ENCODE measurements at places on chromosomes 2 and 18.

DNA sequence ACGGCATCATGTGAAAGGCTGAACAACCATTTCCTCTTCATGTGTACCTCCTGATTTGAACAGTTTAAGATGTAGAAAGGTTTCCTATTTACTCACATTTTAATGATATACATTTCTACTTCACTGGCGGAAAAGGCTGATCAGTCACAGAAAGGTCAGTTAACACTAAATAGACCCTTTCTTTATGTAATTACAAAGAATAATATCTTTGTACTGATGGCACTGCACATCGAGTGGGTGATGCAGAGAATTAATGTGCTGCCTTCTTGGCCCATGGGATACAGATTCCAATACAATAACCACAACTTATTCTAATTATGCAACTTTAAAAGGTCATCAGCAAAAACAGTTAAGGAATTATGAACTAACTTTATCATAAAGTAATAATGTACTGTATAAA is 328.5 kb upstream of the KLHL14 start:
- no peak for DNase-seq

GRCh38 chr2:182715121-182715891 is 751 bp upstream of the DNAJC10 start:
- DNase-seq: no peak

DNA sequence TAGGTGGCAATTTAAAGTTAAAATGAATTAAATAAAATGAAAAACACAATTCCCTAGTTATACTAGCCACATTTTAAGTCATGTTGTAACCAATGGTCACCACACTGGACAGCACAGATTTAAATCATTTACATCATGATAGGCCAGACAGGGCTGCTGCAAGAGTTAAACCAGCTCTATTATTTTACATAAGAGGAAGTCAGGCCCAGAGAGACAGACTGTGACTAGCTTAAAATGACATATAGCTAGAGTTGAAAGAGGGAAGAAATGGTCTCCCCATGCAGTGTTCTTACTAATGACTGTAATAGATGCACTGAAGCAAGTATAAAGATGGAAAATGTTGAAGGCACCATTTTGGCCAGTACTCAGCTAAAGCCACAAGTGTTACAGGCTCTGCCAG is 69.6 kb downstream of the SLC66A3 start:
- no peak for DNase-seq

DNA sequence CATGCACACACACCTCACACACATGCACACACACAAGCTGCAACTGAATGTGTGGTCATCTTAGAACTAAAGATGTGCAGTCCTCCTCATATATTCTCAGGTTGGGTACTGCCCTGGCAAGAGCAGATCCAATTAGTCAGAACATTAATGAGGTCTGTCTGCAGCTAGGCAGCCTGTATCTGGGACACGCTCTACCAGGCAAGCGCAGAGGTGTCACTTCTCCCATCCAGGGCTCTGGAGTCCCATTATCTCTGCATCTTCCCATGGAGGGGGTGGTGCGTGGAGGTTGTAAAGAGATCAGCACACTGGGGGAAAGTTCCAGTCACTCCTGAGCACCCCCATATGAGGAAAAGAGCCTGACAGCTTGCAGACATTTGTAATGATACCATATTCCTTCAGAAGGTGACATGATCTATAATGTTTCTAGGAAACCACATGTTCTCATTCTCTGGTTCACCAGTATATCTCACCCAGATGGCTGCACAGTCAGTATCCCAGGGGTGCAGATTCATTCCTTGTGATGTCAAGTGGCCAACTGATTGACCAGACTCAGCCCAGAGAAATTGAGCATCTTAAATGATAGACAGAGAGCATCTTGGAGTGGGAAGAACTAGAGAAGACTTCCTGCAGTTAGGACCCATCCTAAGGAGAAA is 95.4 kb downstream of the RTN4 start:
- no peak for DNase-seq

GRCh38 chr18:74520096-74520833 is 14.0 kb upstream of the CNDP1 start:
- no peak for DNase-seq

- no peak for DNase-seq
These were observed 107.7 kb downstream of the UGGT1 start for GRCh38 chr2:128198656-128199055.

GRCh38 chr2:157229572-157229971 is 27.9 kb upstream of the GALNT5 start:
- DNase-seq: no peak

- no peak for DNase-seq
These were observed 145.4 kb downstream of the SH3BP4 start for GRCh38 chr2:235097196-235097595.

DNA sequence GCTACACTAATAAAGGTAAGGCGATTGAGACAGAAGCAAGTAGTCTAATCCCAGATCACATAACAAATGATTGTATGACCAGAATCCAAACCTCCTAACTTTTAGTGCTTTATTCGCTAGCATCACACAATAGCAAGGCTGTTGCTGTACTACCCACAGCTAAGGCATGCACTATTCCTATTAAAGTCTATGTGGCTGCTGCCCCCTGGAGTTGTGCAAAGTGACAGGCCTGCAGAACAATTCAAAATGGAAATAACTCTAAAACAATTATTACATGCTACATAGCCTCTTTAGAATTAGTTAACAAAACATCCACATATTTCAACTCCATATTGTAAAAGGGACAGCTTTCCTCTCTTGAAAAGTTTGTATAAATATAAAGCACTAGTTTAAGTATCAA is 6.0 kb downstream of the ERBB4 start:
- DNase-seq: no peak

GRCh38 chr2:224778474-224778877 is 62.3 kb upstream of the CCDC195 start:
- DNase-seq: peak; percentile 37

- DNase-seq: no peak
These were observed 474.9 kb downstream of the NRXN1 start for GRCh38 chr2:50556934-50557575.

DNA sequence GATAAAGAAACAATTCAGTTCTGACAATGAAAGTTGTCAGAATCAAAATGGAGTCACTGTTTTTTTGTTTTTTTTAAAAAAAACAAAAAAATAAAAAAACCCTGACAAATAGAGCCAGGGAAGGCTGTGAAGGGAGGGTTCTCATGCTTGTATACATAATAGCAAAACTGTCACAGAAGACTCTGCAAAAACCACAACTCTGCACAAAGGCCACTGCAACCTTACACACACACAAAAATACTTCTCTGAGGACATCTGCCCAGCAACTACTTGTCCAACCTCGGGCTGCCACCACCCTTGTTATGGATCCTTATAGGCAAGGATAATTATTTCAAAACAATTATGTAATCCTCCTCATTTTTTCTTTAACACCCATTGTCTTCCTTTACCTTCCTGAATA is 41.9 kb upstream of the C2orf66 start:
- DNase-seq: no peak

- no peak for DNase-seq
These were observed 1.9 kb downstream of the CAD start for GRCh38 chr2:27219091-27219490.

DNA sequence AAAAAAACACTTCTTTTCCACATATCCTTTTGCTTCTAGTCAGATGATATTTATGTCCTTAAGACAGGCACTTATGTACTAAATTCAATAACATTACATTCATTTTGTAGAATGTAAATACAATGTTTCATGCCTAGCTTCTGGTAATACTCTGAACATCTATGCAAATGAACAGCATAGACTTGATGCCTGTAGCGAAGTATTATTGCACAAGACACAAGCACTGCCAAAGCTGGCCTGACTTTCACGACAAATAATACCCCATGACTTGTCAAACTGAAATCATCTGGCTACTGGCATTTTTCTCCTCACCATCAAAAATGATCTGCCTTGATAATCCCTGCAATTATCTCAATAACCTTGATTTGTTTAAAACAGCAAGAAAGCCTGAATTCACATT is 101.3 kb downstream of the L3MBTL4 start:
- DNase-seq: no peak

DNA sequence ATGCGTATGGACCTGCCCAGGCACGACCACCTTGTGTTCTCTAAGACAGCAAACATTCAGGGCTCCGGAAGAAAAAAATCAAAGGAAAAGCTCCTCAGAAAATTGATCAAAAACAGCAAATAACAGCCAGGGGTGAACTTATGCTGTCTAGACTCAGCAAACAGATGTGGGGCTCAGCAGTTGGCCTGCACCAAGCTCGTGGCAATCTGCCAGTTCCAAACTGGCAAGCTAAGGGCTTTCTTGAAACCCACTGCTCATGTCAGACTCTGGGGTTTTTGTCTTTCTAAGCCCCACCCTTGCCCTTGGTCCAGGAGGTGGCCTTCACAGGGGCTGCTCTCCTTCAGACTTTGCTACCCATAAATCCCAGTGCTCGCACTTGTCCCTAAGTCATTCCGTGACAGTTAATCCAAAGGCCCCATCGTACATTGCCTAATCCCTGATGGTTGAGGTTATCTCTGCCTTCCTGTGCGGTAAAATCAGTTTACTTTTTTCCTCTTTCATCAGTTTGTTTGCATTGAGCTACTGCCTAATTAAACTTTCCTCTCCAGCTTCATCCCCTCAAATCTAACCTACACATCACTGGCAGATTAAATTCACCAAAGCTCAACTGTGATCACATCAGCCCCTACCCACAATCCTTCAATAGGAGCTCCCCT is 408.0 kb downstream of the LRATD1 start:
- no peak for DNase-seq

- no peak for DNase-seq
These were observed 786 bp upstream of the TMEM200C start for GRCh38 chr18:5895876-5896740.

DNA sequence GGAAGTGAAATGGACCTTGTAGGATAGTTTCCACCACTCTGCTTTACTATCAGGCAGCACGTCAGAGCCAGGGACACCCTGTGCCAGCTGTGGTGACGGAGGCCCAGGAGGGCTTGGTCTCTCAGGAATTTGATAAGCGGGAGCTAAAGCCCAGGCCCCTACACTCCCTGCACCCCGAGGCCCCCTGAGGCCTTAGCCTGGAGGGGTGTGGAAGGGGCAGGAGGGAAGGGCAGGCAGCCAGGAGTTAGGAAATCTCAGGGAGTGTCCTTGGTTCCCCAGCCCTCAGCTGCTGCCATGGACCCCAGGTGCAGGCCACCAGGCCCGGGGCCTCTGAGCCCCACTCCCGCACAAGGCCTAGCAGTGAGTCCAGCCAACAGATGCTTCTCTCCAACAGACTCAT is 38.2 kb downstream of the PDIA6 start:
- no peak for DNase-seq

DNA sequence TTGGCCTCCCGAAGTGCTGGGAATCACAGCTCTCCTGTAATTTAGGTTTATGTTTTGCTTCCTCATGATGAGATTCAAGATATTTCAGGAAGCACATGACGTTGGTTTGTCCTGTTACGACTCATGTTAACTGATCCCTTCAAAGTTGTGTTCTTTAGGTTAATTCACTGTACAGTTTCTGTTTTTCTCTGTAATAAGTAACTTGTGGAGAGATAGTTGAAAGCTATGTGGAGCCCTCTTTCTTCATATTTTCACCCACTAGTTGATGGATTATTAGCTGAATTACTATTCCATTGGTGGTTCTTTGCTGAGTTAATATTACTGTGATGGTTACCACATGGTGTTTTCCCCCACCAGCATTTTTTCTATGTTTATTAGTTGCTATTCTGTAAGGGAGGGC is 18.3 kb upstream of the CHCHD5 start:
- DNase-seq: no peak

GRCh38 chr2:218402911-218403411 is 3.3 kb downstream of the CTDSP1 start:
- DNase-seq: no peak

DNA sequence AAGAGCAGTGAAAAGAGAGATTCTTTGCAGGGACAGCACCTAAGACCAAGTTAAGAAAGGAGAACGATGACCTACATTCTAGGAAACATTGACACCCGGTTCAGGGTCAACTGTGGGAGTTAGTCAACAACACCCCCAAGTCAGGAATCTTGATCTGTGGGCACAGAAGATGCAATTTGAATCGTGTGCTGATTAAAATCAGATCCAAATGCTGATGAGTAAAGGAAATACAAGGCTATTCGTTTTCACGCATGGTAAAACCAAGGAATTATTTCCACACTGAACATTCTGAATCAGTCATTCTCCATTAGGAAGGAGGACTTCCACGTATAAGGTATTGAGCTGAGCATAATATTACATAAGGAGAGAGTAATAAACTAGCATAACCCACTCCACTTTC is 124.2 kb downstream of the COPS8 start:
- no peak for DNase-seq

- DNase-seq: no peak
These were observed 10.9 kb upstream of the SGPP2 start for GRCh38 chr2:222413295-222413911.

- no peak for DNase-seq
These were observed 1143.4 kb downstream of the CNTNAP5 start for GRCh38 chr2:125168442-125168841.

DNA sequence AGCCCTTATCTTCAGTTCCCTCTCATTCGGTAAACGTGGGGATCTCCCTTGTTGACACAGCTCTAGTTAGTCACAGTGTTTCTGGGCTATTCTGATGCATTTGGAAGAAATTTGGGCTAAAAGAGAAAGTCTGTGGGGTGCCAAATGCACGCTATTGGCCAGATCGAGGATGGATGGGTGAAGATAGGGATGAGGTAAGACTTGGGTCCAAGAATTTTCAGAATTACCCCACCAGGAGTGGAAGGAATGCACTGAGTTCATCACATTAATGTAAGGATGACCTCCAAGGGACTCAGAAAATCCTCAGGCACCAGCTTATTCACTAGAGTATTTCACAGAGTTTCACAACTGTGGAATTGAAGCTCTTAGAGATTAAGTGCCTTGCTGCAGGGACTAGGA is 49.3 kb downstream of the NRP2 start:
- DNase-seq: no peak

GRCh38 chr18:56986829-56987228 is 160.1 kb upstream of the BOD1L2 start:
- DNase-seq: no peak

GRCh38 chr2:197310271-197310985 is at the start of gene ANKRD44:
Gene ANKRD44 (minus strand): TSS chr2:197310780. CDS start chr2:197310604, 176 bp downstream.
- DNase-seq: peak; percentile 91

GRCh38 chr2:241812730-241813643 is 4.0 kb downstream of the NEU4 start:
- DNase-seq: no peak

DNA sequence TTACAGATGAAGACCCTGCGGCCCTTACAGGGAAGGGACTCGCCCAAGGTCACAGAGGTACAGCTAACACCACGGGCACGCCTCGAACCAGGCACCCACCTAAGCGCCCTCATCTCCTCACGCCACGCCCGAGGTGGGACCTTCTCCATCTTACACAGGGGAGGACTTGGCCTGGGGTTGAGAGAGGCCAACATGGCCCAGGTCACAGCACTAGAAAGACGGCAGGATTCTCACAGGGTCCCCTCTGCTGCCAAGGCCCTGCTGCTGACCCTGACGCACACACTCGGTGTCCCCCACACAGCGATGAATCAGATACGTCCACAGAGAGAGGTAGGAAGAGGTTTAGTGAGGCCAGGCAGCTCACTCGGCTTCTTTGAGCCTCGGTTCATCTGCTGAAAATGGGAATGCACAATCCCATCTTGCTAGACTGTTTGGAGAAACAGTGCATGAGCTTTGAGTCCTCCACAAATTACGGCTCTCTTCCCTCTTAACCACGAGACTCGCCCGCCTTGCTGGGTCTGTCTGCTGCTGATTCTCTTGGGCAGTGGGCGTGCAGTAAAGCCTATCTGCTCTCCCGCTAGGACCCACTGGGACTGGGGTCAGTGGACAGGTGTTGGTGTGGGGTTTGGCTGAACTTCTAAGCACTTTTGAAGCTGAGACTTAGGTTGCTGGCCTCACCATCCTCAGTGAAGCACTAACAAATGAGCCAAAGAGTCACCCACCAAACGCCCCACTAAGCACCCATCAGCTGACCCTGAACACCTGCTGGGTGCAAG is 79.2 kb downstream of the SMAD7 start:
- DNase-seq: no peak

Data from CD4-positive, alpha-beta T cell treated with Interleukin-15 for 1 hour (primary cell).